ENCODE measurements at places on chromosomes 11 and 22.

DNA sequence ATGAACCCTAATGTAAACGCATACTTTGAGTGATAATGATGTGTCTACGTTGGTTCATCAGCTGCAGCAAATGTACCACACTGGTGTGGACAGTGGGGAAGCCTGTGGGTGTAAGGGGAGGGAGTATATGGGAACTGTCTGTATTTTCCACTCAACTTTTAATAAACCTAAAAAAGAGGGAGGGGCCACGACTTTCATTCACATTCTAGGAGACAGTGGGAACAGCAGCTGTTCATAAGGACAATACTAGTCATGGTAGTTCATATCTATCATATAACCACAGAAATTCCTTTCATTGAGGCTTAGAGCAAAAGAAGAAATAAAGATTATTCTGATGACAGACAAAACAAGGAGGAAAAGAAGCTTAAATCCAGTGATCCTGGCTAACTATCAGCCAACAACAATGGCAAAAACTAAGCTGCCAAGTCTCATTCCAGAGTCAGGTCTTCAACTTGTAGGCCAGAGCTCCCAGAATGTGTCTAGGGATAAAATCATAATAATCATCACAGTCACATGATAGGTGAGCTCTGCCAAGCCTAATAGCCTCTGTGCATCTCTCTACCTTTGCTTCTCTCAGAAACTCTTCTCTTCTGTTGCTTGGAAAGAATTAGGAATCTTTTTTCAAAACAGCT is 59.4 kb upstream of the CHRM4 start:
- no peak for DNase-seq

DNA sequence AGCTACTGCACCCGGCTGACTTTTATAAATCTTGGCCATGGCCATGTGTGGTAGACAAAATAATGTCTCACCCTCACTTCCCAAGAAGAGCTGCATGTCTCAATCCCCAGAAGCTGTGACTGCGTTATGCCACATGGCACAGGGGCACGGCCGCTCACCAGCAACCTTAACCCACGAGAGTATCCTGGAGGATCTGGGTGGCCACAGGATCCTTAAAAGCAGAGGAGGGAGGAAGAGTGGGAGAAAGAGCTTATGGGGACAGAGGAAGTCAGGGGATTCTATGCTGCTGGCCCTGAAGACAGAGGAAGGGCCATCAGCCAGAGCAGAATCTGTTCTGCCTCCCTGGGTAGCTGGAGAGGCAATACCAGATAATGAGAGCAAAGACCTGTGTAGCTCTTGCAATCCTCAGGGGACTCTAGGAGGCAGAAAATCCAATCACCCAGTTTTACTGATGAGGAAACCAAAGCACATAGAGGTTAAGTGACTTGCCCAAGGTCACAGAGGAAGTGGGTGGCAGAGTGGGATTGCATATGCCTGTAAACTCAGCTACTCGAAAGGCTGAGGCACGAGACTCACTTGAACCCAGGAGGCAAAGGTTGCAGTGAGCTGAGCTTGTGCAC is 55.3 kb downstream of the CELSR1 start:
- no peak for DNase-seq

DNA sequence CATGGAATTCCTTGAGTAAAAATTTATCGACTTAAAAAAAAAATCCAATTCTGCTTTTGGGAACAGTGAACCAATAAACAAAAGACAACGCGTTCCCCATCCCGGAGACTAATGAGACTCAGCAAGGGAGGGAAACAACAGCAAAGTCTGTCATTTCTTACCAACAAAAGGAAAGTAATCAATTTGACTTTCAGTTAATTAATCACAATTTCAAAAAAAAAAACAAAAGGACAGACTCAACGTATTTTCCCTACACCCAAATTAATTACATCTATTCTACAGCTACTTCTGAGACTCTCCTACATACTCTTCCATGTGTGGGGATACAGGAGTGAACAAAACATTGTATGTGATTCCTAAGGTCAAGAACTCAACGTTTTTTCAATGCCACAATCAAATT is 1.9 kb downstream of the RDX start:
- no peak for DNase-seq

DNA sequence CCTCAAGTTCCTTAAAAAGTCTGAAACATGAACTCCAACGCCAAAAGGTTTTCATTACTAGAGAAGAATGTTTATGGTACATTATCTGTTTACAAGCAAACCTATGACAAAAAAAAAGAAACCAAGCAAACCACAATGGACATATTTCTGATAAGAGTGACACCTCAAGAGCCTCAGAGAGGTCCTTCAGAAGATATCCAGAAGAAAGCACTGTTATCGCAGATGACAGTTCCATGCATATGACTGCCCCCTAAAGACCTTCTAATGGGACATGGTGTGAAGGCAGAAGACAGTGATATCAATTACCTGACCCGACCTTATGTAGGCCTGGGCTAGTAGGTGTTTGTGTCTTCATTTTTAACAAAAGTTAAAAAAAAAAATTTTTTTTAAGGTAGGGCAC is 3.1 kb downstream of the HDHD5 start:
- DNase-seq: no peak

- no peak for DNase-seq
Measured at GRCh38 chr11:88059326-88059725, 115.9 kb downstream of the RAB38 start.

DNA sequence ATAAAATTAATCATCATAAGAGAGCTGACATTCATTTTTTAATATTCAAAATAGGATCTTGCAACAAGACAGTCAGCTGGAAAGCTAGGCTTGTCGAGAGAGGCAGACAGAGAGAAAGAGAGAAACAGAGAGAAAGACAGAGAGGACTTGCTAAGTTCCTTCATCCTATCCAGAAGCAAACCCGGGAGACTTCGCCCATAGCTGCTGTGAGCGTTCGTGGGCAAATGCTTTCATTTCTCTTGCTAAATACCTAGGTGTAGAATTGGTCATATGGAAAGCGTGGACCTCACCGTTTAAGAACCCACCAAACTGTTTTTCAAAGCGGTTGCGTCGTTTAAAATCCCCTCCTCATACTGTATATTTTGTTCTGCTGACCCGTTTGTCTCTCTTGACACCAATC is 25.3 kb upstream of the KRTAP5-6 start:
- no peak for DNase-seq

GRCh38 chr11:114350022-114350421 is 50.3 kb downstream of the C11orf71 start:
- DNase-seq: no peak

- no peak for DNase-seq
Measured at GRCh38 chr22:44191036-44191454, 10.3 kb downstream of the PARVG start.

GRCh38 chr11:13717331-13717730 is 48.9 kb downstream of the FAR1 start:
- no peak for DNase-seq

Data from HuH-7 (cell line).